ENCODE measurements at places on chromosomes 2 and 18. TPM values are rescaled to one million over a fixed set of nuclear protein-coding genes. Genes with fewer than 3 reads are reported as not detected.
A peak's percentile ranks its signal among the peaks of the same experiment; 100 is the strongest.

The NDUFAF7 gene
- 18.6 TPM for total RNA-seq

The SPP2 gene
- total RNA-seq = not detected

The C1QL2 gene
- total RNA-seq = not detected

The CCL20 gene
- total RNA-seq = 2.3 TPM

The UPP2 gene
- not detected for total RNA-seq

The MBP gene
- total RNA-seq = 78.7 TPM

The NBEAL1 gene
- total RNA-seq = 71.7 TPM

DNA sequence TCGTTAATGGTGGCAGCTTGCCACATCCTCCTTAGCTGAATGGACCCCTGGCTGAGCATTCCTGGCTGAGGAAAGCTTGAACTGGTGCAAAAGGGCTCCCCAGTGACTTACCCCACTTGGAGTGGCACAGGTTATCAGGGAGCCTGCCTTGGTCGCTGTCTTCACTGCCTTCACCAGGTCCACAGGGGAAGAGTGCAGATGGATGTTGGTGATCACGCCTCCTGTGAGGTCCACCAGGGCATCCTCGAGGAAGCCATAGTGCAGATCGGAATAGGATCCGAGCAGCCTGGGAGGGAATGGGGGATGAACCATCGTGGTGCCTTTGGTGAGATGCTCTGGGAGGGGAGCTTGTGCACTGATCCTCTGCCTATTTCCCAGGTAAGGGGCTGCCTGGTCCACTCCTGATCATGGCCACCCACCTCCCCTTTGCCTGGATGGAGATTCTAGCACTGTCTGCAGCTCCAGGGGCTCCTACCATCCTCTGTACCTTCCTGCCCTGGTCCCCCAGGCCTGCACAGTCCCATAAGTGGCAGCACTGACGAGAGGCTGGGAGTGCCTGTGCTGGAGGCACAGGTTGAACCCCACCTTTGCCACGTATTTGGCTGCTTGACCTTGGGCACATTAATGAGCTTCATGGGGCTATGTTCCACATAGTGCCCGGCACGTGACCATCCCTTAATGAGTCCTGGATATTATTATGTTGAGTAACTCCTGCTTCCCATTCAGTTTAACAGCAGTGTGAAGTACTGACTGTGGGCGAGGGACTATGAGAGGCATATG is 43.0 kb downstream of the CAPN13 start:
- no peak for DNase-seq

DNA sequence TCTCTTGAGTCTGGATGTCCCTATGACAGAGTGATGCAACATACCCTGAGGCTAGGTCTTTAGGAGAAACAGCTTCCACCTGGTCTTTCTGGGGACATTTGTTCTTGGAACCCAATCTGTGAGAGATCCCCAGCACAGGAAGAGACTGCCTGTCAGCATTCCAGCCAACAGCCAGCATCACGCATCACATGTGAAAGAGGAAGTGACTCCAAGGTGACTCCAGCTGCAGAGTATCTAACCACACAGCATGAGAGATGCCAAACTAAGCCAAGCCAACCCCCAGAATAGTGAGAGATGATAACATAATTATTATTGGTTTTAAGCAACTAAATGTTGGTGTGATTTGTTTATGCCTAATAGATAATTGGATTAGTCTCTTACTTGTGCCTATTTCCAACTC is 35.7 kb downstream of the C18orf63 start:
- no peak for DNase-seq

DNA sequence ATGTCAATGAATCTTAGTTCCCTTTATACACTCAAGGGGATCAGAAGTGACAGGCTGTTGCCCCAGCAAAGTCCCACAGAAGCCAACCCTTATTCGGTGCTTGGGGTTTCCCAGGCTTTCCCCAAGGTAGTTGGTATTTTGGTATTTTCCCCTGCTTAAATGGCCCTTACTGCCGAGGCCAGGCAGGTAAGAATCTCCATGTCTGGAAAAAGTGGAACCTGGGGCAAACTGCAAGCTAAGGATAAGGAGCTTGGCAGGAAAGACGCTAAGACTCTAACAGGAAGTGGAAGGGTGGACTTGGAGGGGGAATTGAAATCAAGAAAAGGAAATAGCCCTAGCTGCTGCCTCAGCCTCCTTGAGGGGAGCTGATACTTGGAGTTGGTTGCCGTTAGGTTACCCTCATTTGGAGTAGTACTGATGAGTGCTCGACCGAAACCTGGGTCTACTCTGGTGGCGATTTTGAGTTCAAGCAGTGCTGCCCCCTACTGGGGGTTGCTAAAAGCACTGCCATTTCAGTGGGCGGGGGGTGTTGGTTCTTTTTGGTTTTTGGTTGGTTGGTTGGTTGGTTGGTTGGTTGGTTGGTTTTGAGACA is 3.3 kb upstream of the GPBAR1 start:
- DNase-seq = no peak

GRCh38 chr2:109266998-109267854 is 138.2 kb downstream of the SH3RF3 start:
- no peak for DNase-seq

DNA sequence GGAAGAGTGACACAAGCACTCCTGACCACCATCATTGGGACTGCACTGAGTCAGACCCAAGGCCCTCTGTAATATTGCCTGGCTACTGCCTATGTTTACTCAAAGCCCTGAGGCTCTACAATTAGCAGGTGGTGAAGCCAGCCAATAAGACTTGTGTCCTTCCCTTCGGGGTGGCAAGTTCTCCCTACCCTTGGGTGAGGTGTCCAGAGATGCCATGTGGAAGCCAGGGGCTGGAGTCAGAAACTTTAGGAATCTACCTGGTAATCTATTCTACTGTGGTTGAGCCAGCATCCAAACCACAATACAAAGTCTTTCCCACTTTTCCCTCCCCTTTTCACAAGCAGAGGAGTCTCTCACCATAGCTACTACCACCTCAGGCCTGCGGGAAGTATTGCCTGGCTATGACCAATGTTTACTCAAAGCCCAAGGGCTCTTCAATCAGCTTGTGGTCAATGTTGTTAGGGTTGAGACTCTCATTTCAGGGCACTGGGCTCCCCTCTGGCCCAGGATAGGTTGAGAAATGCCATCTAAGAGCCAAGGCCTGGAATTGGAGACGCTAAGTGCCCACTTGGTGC is 17.6 kb downstream of the DHRS9 start:
- no peak for DNase-seq

GRCh38 chr2:116499389-116499788 is 1315.1 kb upstream of the DDX18 start:
- no peak for DNase-seq

- DNase-seq = no peak
These were observed 38.3 kb downstream of the SFXN5 start for GRCh38 chr2:73033142-73033765.

DNA sequence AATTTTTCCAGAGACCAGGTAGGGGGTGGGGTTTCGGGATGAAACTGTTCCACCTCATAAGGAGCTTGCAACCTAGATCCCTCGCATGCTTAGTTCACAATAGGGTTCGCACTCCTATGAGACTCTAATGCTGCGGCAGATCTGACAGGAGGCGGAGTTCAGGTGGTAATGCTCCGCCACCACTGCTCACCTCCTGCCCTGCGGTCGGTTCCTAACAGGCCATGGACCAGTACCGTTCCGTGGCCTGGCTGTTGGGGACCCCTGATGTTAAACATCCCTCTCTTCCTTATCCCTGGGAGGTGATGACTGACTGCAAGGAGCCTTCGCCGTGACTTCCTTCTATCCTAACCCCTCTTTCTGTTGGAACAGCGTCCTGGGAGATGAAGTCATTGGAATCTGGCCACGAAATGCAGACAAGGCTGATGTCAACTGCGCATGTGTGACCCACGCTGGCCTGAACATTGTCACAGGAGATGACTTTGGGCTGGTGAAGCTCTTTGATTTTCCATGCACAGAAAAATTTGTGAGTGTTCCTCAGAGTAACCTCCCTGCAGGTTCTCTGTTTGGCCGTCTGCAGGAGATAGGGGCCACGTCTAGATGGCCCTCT is 82.4 kb downstream of the RTN4 start:
- no peak for DNase-seq

- DNase-seq = no peak
These were observed 2.0 kb downstream of the AGPS start for GRCh38 chr2:177394594-177394973.

GRCh38 chr2:152730591-152731333 is 12.3 kb downstream of the ARL6IP6 start:
- no peak for DNase-seq

DNA sequence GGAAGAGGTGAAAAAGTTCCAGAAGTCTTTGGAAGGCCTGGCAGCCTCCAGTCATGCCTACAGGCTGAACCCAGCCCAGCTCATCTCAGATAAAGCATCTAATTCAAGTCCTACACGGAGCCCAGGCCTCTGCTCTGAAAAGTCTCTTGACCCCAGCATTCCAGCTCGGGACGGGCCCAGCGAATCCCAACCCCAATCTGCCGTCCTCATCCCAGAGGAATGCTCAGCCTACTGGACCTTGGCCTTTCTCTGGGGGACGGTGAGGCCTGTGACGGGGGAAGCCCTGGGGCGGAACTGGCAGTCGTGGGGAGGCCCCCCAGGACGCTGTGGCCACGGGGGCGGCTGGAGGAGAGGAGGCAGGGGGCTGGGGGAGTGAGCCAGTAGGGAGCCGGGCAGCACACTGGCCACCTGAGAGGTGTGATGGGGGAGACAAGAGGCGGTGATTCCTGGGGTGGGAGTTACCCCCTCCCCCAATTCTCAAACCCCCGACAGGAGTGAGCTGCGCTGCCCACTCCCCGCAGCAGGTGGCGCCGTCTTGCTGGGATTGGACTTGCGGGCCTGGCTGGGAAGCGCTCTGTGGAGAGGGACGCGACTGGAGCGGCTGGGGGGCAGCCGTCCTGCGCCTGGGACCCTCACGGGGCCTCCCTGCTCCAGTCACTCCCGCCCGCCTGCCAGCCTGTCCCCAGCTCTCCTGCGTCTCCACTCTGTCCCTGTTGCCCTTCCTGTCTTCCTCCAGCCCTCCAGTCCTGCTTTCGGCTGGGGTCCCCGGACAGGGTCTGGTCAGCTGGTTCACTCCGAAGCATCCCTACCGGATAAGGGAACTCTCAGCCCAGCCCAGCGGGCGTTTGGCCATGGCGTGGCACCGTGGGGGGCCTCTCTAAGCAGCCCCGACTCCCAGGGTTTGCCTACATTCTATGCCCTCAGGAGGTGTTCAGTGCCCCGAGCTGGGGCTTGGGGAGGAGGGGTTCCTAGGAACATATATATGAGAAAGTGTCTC is 182.6 kb upstream of the HAAO start:
- DNase-seq = peak; percentile 79

DNA sequence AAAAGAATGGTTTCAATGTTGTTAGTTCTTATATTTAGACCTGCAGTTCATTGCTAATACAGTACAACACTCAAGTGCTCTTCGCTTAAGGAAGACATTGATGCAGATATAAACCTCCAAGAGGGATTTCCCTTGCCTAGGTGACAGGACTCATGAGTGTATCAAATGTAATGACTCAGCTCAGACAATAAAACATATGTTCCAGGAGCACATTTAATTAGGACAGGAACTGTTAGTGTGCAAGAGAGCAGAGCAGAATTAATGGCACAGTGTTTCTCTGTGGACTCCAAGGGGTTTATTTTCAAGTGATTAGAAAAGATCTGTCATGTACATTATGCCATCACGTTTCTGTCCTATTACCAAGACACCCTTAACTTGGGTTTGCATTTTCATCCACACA is 375.0 kb downstream of the LRRTM4 start:
- no peak for DNase-seq

DNA sequence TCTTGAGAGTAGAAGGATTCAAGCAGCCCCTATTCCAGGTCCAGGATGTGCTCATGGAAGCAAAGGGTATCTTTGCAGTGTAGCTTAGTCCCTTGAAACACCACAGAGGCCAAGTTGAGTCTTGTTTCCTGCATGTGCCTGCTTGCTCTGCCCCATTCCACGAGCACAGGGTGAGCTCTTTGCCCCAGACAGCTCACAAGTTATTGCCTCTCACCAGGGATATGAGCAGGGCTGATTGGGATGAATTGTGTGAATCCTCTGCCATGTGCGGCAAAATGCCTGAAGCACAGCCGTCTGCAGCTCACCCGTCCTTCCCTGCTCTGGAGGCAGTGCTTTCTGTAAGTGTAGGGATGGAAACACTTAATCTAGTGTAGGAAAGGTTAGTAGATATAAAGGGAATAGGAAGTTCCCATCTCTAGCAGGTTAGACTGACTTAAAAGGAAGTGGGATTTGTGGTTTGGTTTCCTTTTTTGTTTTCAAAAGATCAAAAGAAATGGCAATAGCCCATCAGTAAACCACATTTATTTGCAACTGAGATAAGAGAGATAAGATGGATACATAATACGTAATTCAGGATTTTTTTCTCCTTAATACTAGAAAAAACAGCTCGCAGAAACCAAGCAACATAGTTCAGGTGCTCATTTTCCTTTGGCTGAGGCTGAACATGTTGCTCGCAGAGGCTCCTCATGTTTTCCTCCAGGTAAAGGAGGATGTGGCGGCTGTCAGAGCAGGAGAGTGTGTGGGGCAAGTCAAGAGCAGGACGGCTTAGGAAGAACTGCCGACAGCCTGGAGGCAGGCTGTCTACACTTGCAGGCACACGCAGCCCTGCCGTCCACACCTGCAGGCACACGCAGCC is 41.4 kb downstream of the TMEM182 start:
- peak; percentile 78 for DNase-seq

DNA sequence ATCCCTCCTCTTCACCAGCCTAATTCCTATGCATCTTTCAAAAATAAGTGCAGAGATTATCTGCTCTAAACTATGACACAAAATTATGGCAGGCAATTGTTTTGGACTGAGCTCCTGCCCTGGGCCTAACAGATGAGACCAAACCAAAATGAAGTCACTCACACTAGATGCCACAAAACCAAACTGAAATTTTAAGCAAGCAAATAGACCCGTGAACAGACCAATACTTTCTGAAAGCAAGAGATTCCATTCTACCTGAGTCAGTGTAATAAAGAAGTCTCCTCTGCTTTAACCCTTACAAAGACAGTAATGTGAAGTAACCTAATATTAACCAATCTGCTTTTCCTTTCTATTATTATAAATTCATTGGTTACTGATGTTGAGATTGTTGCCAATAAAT is 84.3 kb downstream of the RIT2 start:
- no peak for DNase-seq

DNA sequence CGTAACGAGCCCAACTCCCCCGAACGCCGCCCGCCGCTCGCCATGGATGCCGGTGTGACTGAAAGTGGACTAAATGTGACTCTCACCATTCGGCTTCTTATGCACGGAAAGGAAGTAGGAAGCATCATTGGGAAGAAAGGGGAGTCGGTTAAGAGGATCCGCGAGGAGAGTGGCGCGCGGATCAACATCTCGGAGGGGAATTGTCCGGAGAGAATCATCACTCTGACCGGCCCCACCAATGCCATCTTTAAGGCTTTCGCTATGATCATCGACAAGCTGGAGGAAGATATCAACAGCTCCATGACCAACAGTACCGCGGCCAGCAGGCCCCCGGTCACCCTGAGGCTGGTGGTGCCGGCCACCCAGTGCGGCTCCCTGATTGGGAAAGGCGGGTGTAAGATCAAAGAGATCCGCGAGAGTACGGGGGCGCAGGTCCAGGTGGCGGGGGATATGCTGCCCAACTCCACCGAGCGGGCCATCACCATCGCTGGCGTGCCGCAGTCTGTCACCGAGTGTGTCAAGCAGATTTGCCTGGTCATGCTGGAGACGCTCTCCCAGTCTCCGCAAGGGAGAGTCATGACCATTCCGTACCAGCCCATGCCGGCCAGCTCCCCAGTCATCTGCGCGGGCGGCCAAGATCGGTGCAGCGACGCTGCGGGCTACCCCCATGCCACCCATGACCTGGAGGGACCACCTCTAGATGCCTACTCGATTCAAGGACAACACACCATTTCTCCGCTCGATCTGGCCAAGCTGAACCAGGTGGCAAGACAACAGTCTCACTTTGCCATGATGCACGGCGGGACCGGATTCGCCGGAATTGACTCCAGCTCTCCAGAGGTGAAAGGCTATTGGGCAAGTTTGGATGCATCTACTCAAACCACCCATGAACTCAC is 673 bp downstream of the PCBP1 start:
- peak; percentile 65 for DNase-seq
